Suppressor macrophage (primary cell): ENCODE measurements at places on chromosomes 1 and 21.
A peak's percentile ranks its signal among the peaks of the same experiment; 100 is the strongest.

GRCh38 chr1:171841931-171842761, 848 bp downstream of the DNM3 start:
- DNase-seq = no peak

- no peak for DNase-seq
Observed at GRCh38 chr1:22277662-22278061, 134.8 kb upstream of the WNT4 start.

DNA sequence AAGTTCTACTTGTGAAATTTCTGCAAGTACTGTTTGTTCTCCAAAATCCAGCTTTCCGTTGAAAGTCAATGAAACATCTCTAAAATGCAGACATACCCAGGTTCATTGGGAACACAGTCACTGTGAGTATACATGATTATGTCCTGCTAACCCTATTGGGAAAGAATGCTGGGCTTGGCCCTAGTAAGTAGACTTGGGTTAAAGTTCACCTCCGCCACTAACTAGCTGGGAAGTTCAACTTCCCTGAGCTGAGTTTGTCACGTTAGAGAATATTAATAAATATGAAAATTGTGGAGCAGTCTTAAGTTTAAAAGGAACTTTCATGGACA, 10.5 kb upstream of the PGD start:
- no peak for DNase-seq

DNA sequence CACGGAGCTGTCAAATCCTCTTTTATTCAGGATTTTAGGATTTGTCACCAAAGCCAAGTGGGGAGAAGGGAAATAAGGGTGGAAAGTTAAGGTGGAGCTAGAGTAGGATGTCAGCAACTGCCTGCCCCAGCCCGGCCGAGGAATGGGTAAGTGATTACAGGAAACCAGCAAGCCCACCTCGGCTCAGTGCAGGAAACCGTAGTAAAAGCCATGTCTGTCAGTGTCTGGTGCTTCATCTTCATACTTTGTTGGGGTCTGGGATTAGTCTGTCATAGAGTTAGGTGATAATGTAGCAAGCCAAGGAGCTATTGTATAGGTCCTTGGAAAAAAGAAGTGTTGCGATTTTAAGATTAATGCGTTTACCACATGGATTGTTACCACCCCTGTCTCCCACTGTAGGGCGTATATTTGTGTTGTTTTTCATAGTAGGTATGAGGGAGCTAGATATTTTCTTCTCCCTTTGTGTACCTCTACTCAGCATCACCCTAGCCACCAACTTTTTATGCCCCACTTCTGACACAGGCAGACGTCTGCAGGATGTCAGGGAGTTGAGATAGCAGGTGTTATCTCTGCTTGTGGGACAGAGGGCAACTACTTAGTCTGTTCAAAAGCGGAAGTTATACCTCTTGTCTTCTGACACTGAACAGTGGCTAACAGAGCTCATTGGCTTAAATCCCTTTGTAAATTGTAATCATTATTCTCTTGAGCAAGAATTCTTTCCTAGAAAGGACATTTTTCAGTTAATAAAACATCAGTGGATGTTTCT, 253.7 kb downstream of the HHAT start:
- no peak for DNase-seq

DNA sequence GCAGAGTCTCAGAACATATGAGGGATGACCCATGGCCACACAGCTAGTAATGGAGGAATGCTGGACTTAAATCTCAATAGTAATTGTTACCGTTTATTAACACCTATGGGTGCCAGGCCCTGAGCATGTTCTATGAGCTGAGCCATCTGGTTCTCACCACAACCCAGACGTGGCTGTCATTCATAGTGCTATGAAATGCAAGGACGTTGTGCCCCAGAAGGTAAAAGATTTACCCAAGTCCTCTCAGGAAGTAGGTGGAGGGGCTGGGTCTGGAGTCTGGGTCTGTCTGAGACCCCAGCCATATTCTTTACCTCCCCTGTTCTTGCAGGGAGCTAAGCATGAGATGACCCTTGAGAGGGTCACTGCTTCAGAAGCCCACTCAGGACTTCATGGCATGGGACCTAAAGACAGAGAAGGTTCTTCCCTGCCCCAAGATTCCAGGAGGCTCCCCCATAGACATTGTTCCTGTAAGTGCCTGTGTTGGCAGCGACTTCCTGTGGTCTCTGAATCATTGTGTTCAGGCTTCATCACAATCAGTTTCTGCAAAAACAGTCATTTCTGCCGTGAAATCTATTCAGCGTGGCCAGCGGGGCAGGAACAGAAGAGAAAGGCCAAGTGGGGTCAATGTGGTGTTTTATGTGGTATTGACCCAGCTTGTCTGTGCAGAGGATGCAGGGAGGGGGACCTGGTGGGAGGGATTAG, 475.4 kb downstream of the PTPRU start:
- peak; percentile 82 for DNase-seq

DNA sequence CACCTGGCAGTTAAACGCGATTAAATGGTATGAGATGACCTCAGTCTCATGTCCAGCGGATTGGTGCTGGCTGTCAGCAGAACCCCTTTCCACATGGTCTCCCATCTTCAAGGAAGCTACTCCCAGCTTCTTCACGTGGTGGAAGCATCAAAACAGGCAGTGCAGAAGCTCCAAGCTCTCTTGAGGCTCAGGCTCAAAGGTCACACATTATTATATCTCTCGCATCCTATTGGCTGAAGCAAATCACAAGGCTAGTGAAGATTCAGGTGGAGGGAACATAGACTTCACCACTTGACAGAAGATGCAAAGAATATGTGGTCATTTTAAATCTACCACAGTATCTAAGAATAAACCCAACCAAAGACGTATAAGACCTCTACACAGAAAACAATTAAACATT, 181.9 kb downstream of the VPS13D start:
- DNase-seq = no peak

GRCh38 chr1:200253774-200254495, 155.9 kb downstream of the ZNF281 start:
- no peak for DNase-seq

- no peak for DNase-seq
Observed at GRCh38 chr1:28781305-28781704, 30.7 kb upstream of the OPRD1 start.

DNA sequence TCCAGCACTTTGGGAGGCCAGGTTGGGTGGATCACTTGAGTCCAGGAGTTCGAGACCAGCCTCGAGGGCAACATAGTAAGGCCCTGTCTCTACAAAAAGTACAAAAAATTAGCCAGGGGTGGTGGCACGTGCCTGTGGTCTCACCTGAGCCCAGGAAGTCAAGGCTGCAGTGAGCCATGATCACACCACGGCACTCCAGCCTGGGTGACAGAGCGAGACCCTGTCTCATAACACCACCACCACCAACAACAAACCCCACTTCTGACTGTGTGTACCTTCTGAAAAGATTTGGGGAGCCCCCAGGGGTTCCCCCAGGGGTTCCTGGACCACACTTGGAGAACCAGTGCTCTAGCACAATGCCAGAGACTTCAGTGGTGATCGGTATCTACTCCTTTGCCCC, 29.9 kb downstream of the NUAK2 start:
- DNase-seq = no peak
